Stimulated activated CD8-positive, alpha-beta memory T cell treated with anti-CD3 and anti-CD28 coated beads, Interleukin-4, amount 100 ng/mL, for 4 hours (primary cell): ENCODE measurements at places on chromosomes 11 and 22.

GRCh38 chr22:21657360-21658032 lies 8.3 kb upstream of the PPIL2 start:
- DNase-seq, result peak; percentile 45

GRCh38 chr11:35539781-35540281 lies 14.4 kb upstream of the PAMR1 start:
- DNase-seq, result no peak

DNA sequence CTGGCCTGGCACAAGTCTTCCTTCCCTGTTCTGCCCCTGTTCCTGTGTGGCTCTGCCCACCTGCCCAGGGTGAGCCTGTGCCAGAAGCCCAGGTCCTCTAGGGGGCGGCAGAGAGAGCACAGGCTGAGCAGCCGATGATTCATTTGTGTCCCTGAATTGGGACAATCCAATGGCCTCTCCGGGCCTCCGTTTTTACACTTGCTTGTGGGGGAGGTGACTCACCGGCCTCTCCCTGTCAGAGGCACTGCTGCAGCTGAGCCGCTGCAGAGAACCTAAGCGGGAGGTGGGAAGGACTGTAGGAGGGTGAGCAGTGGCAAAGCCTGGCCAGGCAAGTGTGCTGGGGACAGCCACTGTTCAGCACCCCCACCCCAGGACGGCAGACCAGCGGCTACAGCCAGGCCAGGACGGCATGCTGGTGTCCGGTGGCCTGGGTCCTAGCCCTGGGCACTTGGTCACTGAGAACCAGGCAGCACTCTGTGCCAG lies 65.2 kb upstream of the LMO1 start:
- peak; percentile 9 for DNase-seq

DNA sequence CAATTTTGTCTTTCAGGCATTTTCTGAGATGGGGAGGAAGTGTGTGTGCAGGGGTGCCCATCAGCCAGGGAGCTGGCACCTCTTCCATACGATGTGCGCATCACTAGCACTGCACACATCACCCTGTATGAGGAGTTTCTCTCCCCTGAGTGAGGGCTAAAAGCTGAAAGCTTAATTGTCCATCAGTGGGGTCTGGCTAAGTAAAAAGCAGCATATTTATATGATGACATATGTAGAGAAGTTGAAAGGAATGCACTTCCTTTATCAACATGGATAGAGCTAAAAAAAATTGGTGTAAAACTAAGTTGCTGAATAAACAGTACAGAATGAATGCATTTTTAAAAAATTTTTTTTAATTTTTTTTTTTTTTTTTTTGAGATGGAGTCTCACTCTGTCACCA lies 4.0 kb downstream of the VSTM5 start:
- DNase-seq, result no peak

DNA sequence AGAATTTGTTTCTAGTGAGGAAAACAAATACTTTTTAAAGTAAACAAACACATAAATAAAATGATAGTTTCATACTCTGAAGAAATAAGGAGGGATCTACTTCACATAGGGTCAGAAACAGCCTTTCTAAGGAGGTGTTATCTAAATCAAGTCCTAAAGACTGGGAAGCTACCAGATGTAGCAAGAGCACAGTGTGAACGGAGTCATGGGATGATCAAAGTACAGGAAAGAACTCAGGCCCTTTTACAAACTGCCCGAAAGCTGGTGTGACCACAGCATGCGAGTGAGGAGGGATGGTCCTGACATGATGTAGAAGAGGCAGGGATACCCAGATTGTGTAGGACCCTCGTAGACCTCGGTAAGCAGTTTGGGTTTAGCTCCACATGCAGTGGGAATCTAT lies 102.8 kb downstream of the ARHGAP32 start:
- DNase-seq, result no peak

- no peak for DNase-seq
These were observed 56.0 kb downstream of the DCUN1D5 start for GRCh38 chr11:103035791-103036434.

DNA sequence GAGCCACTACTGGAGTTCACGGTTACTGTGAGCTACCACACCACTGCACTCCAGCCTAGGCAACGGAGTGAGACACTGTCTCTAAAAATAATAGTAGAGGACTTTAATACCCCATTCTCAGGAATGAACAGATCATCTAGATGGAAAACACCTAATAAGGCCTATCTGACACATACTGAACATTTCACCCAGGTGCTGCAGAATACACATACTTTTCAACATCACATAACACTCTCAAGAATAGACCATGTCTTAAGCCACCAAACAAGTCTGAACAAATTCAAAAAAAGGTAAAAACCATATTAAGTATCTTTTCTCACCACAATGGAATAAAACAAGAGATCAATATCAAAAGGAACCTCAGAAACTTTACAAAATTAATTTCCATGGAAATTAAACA lies 37.9 kb downstream of the DDIAS start:
- no peak for DNase-seq

DNA sequence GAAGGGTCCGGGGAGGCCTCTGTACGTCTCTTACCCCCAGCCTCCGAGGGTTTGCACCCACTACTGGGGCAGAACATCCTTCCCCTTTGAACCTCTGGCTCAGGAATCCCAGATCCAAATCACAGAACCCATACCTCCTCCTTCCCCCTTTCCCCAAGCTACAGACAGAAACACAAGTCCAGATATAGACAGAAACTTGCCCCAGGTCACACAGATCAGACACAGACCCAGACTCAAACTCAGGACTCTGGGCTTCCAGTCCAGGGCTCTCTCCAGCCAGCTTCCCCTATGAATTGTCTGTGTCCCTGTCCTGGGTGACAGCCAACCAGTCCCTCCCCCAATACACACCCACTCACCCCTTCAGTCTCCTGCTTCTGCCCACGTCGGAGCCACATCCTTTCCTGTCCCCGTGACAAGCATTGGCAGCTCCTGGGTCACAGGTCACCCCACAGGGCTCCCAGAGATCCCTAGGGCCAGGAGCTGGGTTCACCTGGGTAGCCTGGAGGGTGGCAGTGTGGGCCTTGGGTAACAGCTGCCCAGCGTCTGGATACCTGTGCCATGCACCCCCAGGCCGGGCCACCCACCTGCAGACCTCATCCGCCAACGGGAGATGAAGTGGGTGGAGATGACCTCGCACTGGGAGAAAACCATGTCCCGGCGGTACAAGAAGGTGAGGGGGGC lies 772 bp downstream of the TBC1D10C start:
- no peak for DNase-seq

GRCh38 chr11:60973699-60974098 lies 2.2 kb downstream of the CD6 start:
- no peak for DNase-seq

DNA sequence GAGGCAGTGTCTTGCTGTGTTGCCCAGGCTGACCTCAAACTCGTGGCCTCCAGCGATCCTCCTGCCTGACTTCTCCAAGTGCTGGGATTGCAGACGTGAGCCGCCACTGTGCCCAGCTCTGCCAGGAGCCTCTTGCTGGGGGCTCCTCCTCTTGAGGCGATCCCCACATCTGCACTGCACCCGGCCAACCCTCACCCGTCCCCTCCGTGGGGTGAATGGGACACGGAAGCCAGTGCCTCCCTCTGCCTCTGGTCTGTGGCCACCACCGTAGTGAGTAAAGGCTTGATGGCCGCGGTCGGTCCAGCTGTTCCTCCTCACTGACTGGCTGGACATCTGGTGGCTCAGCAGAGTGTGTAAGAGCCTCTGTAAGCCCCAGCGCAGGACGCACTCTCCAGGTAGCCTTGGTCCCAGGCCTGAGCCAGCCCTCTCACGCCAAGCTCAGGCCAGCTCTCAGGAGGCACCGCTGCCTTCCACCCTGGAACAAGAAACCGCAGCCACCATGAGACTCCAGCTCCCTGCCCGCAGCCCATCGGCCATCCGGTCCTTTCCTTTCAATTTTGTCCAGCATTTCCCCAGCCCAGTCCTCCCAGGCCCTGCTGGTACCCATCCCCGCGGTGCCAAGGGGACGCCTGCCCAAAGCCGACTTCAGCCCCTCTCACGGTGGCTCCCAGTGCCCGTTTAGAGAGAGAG lies 100.3 kb downstream of the BRD1 start:
- no peak for DNase-seq

- no peak for DNase-seq
These were observed 4.9 kb upstream of the PTS start for GRCh38 chr11:112221274-112221835.

DNA sequence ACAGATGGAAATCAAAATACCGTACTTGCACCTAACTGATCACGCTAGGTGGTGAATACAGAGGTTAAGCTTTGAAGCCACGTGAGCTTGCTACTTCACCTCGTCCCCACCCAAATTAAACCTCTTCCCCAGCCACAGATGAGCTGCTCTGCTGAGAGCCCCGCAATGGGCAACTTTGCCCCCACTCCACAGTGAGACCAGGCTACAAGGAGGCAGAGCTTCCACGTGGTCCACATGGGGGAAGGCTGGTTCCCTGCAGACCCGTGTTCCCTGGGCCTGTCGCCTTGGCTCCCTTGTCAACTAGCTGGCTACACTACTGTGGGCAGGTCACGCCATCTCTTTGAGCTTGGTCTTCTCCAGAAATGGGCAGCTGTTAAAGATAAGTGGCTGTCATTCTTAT lies 10.9 kb downstream of the CD5 start:
- no peak for DNase-seq

GRCh38 chr11:15800111-15800800 lies 556.1 kb downstream of the SOX6 start:
- DNase-seq, result no peak

- DNase-seq, result no peak
These were observed 20.3 kb downstream of the ZC3H12C start for GRCh38 chr11:110113505-110113904.

GRCh38 chr11:108370315-108370714 lies 97.0 kb downstream of the C11orf65 start:
- no peak for DNase-seq

GRCh38 chr11:74957937-74958629 lies 9.0 kb downstream of the SPCS2 start:
- no peak for DNase-seq

GRCh38 chr11:541433-541885 lies 4.1 kb downstream of the LRRC56 start:
- DNase-seq, result no peak

DNA sequence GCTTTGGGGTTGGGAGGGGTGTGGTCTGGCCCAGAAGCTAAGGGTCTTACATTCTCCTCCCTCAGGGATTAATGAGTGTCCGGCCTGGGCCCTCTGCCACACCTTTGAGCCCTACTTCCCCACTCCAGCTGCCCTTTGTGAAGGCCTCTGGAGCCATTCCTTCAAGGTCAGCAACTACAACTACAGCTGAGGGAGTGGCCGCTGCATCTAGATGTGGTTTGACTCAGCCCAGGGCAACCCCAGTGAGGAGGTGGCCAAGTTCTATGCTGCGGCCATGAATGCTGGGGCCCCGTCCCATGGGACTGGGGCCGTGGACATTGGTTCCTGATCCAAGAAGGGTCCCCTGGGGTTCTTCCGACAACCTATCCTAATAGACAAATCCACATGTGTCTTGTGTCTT lies 14.3 kb upstream of the FOLR1 start:
- DNase-seq, result no peak

GRCh38 chr22:34001701-34002466 lies 81.6 kb upstream of the LARGE1 start:
- no peak for DNase-seq

GRCh38 chr11:45660729-45661438 lies 4.5 kb downstream of the CHST1 start:
- no peak for DNase-seq

GRCh38 chr11:108931168-108931567 lies 266.3 kb downstream of the DDX10 start:
- DNase-seq, result no peak

- no peak for DNase-seq
These were observed 715.8 kb upstream of the LRRC4C start for GRCh38 chr11:42175203-42175602.

GRCh38 chr22:46549971-46550641 lies 12.7 kb upstream of the CELSR1 start:
- DNase-seq, result no peak

GRCh38 chr11:100984668-100985067 lies 144.9 kb downstream of the PGR start:
- no peak for DNase-seq

DNA sequence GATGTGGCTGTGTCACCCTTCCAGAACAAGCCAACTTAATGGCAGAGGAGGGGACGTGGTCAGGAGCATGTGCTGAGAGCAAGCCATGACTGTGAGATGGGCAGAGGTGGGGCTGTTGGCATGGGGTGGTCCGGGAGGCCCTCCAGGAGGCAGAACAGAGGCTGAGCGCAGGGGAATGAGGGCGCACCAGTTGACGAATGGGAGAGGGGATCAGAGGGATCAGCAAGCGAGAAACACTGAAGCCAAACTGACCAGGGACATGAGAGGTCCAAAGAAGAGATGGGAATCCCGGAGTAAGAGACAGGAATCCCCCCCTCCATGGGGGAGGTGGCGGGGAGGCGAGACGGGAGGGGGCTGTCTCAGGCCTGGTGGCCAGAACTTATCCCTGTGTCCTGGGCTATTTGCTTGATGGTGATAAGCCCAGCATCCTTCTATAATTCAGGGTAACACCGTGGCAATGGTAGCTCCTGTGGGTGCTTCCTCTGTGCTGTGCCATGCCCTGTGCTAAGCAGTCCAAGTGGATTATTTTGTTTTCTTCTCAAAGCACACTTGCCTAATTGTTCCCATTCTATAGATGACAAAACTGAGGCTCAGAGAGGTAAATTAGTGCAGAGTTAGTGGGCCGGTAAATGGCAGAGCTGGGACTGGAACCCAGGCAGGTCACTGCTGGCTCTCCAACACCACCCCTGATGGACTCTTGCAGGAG lies 83.4 kb upstream of the SHISAL1 start:
- DNase-seq, result no peak

DNA sequence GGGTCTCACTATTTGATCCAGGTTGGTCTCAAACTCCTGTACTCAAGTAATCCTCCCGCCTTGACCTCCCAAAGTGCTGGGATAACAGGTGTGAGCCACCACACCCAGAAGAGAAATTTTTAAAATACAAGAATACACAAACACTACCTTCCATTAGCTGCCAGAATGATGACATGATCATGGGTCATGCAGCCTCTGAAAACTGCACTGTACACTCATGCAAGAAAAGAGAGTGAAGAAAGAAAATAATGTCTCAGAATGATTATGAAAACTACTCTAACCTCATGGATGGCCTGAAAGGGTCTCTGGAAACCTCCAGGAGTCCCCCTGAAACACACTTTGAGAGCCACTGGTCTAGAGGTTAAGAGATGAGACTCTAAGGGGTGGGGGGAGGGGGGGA lies 18.8 kb downstream of the VPS37C start:
- DNase-seq, result no peak

DNA sequence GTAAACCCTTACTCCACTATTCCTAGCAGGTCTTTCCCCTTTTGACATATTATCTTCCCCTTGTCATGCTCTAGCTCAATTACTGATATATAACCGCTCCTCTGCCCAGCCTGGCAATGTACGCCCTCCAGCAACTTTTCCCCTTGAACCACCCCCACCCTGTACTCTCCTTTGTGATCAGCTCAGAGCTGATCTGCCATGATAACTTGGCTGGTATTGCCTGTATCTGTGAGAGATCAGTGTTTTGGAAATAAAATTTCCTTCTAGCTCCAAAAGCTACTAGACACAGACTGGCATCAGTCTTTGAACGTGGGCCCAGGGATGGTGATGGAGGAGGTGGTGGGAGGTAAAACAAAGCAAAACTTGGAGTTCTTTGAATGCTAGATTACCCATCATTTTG lies 42.9 kb downstream of the DIXDC1 start:
- DNase-seq, result no peak
